NCI-H446 treated with DMSO at 0.1 percent for 48 hours (cell line): ENCODE measurements at places on chromosomes 3 and 15.

DNA sequence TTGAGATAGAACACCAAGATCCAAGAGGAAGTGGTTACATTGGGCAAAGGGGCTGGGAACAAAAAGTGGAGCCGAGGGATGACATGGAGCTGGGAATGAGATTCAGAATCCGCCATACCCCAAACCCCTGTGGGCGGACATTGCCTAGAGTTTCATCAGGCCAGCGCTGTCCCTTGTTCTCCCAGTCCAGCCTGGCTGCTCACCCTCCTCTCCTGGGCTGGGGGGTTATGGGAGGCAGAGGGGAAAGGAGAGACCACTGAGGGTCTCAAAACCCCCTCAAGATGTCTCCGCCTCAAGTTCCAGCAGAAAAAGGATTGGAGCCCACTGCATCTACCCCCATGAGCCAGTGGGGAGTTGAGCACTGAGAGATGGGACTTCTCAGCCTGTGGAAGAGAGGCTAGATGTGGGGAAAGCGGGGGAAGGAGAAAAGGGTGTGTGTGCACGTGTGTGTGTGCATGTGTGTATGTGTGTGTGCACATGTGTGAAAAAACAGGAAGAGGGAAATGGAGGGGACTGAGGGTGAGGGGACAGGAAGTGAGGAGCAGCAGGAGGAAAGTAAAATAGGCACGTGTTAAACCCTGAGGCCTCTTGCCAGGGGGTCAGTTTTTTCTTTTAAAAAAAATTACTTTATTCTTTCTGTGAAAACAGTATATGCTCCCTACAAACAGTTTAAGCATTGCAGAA lies 14.3 kb downstream of the GRM2 start:
- no peak for DNase-seq

- no peak for DNase-seq
These were observed 15.8 kb upstream of the RARB start for GRCh38 chr3:25412269-25412668.

GRCh38 chr15:66798426-66799061 lies 96.5 kb downstream of the SMAD6 start:
- DNase-seq: no peak

GRCh38 chr15:47184003-47184907 lies 533.0 kb upstream of the SEMA6D start:
- DNase-seq: peak; percentile 56

DNA sequence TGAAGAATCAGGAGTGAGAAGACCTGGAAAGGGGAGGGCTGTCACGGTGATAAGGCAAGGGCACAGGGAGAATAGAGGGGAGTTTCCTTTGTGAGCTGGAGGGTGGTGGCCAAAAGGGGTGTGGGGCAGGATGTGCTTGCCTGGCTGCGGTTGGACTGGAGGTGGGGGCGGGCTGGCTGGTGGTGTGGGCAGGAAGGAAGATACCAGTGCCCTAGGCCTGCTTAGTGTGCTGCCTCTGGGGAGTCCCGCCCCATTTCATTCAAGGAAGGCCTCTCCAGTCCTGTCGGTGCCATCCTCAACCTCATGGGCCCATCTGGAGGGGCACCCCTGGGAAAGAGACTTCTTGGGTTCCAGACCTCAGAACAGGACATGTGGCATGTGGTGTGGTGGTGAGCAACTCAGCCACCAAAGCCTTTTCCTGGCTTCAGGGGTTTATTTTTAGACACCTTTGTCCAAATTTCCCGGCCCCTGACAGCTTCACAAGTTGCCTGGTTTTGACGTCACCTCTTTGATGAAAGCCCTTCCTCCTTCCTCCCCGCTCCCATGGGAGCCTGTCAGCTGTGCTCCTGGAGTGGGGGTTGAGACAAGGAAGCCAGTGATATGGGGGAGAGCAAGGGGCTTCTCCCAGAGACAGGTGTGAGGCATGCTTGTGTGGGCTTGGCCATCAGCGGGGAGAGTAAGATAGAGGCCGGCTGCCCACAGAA lies 15.6 kb downstream of the TEX264 start:
- no peak for DNase-seq

DNA sequence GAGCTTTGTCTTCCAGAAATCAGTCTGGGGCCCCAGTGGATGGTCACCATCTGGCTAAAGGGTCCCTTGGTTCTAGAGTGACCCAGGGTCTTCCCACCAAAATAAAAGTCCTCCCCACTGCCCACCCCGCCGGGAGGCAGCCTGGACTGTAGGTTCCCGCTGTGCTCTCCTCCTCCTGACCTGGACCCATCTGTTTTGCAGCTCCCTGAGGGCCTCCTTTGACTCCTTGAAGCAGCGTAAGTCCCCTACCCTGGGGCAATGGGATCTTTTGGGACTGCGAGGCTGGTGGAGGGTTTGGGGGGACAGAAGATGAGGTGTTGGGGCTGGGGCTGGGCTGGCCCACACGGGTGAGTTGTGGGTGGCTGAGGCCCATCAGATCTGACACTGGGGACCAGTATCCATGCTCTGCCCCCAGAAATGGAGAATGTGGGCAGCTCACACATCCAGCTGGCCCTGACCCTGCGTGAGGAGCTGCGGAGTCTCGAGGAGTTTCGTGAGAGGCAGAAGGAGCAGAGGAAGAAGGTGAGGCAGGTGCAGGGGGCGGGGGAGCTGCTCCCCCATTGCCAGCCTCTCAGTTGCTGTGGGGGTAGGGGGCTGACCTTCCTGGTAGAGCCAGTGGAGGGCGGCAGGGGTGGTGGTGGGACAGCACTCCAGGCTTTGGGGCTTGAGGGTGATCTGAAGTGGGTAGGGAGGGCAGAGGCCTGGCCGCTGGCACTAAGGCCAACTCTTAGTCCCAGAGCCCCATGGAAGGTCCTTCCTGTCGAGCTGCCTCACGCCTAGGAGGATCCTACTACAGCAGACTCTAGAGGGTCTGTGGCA lies 30.4 kb downstream of the PSTPIP1 start:
- DNase-seq: no peak

GRCh38 chr15:72229947-72230196 lies 1.1 kb downstream of the PKM start:
- DNase-seq: no peak

GRCh38 chr3:122697952-122698620 lies 17.4 kb downstream of the PARP14 start:
- no peak for DNase-seq

DNA sequence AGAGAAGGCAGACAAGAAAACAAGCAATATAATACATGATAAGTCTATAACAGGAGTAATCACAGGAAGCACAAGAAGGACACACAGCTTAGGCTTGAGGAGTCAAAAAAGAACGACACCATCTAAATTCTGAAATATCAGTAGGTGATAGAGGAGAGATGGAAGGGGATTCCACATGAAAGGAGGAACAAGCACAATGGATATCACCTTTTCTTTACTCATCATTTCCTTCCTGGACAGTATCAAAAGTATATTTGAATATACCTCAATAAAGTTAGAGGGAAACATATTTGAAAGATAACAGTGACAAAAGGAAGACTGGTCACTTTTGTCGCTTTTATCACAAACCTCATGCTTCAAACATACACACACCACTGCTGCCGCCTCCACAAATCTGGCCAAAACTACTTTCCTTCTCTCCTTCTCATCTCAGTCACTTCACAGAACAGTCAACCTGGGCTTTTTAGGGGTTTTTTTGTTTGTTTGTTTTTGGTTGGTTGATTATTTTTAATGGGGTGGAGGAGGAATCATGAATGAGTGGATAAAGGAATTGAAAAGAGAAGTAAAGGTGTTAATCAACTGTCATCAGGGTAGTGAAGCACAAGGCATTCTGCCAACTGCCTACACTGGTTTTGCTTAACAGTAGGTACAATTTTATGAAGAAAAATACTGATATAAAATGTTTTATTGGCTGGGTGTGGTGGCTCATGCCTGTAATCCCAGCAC lies 18.5 kb downstream of the DENND4A start:
- DNase-seq: no peak

DNA sequence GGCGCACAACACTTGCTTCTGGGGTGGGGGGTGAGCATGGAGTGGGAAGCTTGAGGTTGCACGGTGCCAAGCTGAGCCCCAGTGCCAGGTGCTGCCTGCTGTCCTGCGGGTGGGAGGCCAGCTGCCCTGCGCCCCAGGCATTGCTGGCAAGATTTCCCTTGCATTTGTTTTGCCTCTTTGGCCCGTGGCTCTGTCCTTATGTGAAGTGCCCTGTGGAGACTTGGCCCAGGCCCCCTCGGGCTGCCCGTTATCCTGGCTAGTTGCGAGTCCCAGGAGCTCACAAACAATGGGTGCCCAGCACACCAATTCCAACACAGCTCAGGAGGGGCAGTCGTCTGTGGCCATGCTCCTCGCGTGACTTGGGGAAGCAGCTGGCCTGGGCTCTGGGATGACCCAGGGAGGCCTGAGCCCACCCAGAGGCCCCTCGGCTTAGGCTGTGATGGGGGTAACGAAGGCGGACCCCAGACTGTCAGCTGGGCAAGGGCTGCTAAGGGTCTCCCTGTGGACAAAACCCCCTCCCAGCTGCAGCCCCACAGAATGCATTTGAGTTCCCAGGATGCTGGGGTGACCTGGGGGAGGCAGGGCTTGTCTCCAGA lies 5.9 kb downstream of the C3orf22 start:
- DNase-seq: peak; percentile 36

GRCh38 chr3:38533285-38533976 lies 37.3 kb downstream of the EXOG start:
- DNase-seq: no peak

DNA sequence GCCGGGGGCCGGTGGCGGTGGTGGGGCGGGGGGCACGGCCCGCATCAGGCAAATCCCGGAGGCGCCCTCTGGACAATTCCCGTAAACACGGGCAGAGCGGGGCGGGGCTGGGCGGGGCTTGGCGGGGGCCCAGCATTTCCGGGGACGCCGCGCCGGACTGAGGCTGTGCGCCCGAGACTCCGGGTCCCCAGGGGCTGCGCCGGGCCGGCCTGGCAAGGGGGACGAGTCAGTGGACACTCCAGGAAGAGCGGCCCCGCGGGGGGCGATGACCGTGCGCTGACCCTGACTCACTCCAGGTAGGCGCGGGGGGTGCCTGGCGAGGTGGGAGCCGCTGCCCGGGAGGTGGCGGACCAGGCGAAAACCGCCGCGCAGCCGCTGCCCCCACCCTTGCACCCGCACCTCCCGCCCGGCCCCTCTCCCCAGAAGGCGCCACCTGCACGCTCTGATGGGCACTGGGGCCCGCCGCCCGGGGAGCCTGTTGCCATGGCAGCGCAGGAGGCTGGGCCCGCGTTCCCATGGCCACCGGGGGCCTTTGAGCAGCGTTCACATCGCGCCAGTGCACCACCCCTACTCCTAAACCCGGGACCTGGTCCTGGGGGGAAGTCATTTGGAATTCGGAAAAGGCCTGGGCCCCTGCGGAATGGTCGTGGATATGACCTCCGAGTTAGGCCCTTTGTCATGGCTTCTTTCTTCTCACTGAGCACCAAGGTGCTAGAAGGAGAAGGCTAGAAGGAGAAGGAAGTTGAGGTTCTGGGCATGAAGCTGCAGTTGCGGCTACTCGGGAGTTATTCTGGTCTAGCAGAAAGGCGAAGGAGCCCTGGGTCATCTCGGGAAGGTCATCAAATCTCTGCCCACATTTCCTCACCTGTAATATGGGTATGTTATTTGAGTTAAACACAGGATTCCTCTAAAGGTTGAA lies 16.1 kb upstream of the SEMA4B start:
- DNase-seq: no peak

GRCh38 chr15:51756482-51756881 lies 5.1 kb downstream of the TMOD2 start:
- DNase-seq: no peak

- no peak for DNase-seq
These were observed at the start of gene ROBO1 for GRCh38 chr3:79767905-79768267. Gene ROBO1 (minus strand): TSS chr3:79767998.

DNA sequence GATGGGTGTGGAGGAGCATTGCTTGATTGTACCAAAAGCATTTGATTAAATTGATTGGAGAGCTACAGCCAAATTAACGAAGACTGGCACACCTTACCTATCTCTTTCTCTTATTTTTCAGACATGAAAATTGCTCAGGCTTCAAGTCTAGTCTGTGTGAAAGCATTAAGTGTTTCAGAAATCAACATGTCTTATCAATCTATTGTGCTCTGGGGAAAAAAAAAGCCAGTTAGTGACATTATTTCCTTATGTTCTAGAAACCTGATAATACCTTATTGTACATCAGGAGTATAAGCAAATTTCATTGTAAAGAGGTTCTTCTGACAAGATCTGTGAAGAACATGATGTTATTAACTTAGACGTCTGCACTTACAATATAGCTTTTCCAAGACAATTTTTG lies 465.2 kb downstream of the IL5RA start:
- no peak for DNase-seq

DNA sequence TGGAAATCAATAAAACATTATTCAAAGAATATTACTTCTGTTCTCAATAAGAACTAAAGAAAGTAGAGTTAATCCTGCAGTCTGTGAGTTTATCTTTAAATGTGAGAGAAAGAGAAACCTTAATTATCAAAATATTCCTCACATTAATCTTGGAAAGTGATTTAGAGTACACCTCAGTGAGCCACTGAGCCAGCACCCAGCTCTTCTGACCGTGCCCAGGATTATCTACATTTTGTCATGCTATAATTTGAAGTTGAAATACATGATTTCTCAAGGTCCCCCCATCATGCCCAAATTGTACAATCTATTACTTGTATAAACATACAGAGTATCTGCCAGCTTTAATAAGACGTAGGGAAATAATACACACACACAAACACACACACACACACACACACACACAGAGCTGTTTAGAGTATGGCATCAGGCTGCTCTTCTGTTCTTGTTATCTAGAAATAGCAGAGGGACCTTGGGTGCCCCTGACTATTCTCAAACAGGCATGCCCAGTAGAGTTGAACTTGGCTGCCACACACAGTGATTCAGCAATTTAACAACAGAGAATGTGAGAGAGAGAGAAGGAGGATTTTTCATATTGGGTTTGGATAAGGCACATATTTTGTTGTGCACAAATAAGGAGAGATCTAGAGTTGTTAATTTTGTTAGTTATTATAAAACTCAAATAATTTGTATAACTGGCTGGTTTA lies 74.4 kb downstream of the P2RY1 start:
- no peak for DNase-seq

DNA sequence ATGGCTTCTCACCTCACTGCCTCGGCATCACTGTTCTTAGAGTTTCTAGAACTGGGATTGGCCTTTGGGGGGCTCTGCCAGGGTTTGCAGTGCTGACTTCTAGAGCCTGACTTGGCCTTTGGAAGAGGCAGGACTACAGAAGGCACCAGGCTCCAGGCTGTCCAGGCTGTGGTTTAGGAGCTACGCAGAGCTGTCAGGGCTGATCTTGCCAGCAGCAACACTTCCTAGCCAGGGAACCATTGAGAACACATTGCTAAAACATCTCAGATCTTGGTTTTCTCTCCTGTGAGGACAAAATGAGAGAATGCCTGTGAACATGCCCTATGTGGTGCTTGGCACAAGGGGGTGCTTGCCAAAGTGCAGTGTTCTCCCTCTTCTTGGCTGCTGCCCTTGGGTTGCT lies 34.6 kb upstream of the APEH start:
- no peak for DNase-seq

- DNase-seq: no peak
These were observed 607.4 kb downstream of the NTRK3 start for GRCh38 chr15:87649175-87649574.

DNA sequence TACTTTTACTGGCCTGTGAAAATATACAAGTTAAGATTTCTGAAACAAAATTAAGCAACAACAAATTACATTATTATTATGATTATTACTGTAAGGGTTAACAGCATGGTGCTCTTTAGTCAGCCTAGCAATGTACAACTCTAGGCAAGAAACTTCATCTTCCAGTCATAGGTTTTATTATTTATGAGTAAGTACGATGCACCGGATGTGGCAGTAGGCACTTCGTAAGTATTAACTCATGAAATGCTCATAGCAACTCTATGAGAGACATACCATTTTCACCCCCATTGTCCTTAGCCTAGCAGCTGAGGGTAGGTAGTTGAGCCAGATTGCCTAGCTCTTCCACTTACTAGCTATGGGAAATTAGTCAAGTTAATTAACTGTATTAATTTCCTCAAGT lies 68.0 kb upstream of the PTPRG start:
- DNase-seq: no peak
